ENCODE measurements at places on chromosomes 2 and 18.

DNA sequence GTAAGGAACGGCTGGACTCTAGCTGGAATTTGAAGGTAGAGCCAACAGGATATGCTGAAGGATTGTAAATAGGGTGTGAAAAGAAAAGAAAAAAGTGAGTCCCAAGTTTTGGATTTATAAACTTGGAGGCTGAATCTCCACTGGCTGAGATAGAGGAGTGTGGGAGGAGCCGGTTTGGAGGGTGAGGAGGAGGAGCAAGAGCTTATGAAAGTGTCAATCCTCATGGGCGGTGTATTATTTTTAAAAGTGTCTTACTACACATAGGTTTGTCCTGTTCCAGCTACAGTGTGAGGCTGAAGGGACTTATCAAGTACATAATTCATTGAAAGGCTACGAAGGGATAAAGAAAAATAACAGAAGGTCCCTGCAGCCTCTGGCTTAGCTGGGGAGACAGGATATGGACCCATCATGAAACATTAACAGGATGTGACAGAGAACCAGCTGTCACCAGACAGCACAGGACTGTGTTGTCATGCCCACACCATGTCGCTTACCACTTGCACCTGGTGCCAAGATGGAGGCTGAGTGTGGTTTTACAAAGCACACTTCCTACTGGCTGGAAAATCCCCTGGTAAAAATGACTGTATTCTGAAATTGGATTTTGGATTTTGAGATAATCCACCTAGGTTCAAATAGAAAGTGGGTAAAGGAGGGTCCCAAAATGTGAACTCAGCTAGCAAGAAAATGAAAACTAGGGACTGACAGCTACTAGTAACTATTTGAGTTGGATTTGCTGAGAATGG lies 2.5 kb upstream of the MREG start:
- DNase-seq: no peak

- DNase-seq: no peak
Observed at GRCh38 chr2:177252808-177253531, 11.6 kb downstream of the NFE2L2 start.

GRCh38 chr2:168156661-168157060 lies 90.7 kb downstream of the STK39 start:
- no peak for DNase-seq

DNA sequence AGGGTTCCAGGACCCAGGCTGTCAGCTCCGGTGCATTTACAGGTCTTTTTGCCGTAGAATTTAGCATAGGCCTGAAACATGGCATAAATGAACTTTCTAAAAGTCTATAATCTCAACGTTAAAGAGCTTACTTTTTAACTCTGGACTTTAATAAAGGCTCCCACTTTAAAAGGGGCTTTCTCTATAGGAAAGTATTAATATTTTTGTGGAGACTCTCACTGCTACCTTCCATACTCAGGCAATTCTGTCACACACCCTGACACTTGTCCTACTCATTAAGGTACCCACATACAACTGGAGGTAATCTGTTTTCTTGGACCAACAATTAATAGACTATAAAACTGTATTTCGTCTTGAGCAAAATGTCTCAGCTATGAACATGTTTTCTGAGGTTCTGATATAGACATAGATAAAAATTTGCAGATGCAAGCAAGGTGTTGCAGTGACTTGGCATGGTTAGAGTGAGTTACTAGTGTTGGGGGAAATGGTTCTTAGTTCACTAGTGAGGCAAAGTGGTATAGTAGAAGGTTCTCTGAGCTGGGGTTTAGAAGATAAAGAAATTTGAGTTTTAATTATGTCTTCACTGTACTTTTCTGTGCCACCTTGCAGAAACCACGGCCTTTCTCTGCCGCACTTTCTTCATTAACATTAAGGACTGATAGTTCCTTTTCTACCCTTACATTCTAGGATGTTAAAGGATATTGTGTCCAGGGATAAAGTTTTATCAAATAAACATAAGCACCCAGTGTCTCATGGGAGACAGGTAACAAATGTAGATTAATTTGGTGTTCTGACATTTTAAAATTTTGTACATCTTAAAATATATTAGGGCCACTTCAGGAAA lies 10.8 kb upstream of the NR4A2 start:
- DNase-seq: no peak

DNA sequence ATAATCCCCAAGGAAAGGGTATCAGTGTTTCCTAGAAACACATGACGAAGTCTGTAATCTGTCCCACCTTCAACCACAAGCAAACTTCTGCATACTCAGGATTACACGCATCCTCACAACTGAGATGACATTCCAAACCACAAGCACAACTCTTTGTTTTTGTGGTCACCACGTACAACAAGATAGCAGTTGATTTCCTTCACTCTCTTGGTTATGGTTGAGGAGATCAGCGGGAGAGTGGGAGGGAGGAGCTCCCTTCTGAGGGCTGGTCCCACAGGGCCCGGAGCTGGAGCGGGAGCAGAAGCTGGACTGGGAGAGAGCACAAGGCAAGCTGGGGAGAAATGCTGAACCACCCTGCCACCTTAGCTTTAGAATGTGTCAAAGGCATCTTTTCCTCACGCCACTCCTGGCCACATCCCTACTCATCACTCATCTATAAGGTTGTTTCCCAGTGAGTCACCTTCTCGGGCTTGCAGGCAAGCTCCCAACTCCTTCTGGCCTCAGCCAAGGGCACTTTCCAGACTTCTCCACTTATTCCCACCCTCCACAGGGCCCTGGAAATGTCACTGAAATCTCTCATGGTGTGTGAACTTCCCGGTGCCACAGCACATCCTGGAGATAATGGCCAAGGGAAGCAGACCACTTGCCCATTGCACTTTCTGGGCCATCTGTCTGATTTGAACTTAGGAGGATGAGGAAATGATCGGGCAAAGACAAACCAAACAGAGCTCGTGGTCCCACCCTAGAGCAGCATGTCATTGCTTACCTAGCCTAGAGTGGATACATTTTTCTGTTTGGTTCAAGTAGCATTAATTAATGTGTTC lies 98.9 kb upstream of the LGALSL start:
- no peak for DNase-seq

- DNase-seq: no peak
Observed at GRCh38 chr2:190835303-190835930, 45.2 kb upstream of the GLS start.

DNA sequence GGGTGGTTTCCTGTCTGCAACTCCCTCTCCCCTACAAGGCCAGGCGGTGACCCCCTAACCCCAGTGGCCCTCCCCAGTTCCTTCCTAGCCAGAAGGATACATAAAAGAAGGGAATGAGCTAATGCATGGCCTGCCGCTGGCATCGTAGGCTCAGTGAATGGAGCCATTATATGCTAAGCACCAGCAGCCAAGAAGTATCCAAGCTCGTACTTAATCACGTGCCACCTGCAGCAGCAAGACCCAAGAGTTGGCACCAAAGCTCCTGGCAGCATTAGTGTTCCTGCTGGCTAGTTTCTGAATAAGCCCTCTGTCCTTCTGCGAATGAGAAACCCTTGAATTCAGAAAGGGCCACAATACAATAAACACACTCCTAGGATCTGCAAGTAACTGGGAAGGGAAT lies 4.3 kb downstream of the DBI start:
- no peak for DNase-seq

- DNase-seq: no peak
Observed at GRCh38 chr2:54411801-54412354, 44.2 kb upstream of the SPTBN1 start.

- no peak for DNase-seq
Observed at GRCh38 chr18:32349728-32350395, 120.8 kb downstream of the GAREM1 start.

- DNase-seq: no peak
Observed at GRCh38 chr2:86825693-86826381, 35.1 kb upstream of the CD8A start.

DNA sequence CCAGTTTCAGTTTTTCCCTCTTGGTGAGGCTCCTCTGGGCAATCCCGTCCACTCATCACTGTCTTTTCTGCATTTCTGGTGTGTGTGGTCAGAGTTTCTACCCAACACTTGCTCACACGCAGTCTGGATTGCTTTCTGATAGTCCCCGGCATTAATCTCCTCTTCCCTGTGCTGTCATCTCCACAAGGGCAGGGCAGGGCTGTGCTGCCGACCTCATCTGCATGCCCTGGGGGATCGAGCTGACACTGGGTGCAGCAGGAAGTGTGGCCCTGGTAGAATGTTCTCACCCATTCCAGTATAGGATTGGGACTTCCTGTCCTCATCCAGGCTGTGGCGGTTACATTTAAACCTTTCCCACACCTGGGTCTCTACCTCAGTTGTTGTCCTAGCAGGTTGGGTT lies 80.0 kb upstream of the FAM136A start:
- no peak for DNase-seq

DNA sequence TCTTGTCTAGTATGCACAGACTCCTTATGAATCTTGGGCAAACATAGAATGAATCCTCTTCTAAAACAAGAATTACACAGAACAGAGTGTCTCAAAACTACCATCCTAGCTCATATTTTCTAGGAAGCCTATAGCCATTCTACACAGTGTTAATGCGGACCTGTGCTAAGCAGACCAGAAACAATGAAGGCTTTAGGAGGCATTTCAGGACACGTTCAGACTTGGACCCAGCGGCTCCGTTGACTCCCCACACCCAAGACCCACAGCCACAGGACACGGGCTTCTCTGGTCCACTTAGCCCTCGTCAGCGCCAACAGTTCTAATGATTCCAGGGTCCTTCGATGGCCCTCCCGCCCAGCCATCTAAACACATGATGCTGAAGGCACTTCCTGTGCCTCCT lies 182.2 kb downstream of the BCL11A start:
- no peak for DNase-seq

- no peak for DNase-seq
Observed at GRCh38 chr2:194567661-194568017, 1089.4 kb upstream of the SLC39A10 start.

- no peak for DNase-seq
Observed at GRCh38 chr18:34787931-34788532, 77.9 kb downstream of the DTNA start.

GRCh38 chr2:207779523-207779922 lies 9.8 kb upstream of the FZD5 start:
- no peak for DNase-seq

DNA sequence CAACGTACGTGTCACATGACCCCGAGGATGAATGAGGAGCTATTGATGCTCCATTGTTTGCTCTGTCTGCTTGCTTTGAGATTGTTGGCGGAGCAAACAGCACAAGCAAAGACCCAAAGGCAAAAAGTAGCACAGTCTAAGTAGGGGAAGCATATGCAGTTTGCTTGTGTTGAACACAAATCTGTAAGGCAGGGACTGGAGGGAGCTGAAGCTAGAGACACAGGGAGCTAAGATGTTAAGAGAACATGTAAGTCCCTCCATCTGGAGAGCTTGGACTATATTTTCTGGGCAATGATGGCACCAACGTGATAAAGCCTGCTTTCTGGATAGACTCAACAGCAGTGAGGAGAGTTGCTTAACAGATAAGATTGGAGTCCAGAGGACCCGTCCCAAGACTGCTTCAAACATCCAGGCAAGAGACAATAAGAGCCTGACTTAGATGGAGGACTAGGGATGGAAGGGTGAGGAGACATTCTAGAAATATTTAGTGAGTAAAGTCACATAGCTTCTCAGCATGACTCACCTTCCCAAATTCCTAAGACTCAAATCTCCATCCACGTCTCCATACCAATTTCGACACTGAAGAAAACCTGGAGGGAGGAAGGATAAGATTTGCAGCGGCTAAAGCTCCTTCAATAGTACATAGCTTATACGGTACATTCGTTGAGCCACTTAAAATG lies 88.1 kb upstream of the KLF7 start:
- no peak for DNase-seq

Data from stimulated activated CD8-positive, alpha-beta memory T cell treated with anti-CD3 and anti-CD28 coated beads, Interleukin-15, amount 100 ng/mL, for 24 hours (primary cell).